Activated T-helper 2 cell treated with anti-CD3 and anti-CD28 coated beads, Interferon-gamma antibody, Interleukin-2, Interleukin-4, amounts not matched to agents 10 μg/mL and 5 μg/mL and 100 μg/mL, durations not matched to agents 14 hours and 24 hours and 36 hours (primary cell): ENCODE measurements at places on chromosomes 7 and 10.

DNA sequence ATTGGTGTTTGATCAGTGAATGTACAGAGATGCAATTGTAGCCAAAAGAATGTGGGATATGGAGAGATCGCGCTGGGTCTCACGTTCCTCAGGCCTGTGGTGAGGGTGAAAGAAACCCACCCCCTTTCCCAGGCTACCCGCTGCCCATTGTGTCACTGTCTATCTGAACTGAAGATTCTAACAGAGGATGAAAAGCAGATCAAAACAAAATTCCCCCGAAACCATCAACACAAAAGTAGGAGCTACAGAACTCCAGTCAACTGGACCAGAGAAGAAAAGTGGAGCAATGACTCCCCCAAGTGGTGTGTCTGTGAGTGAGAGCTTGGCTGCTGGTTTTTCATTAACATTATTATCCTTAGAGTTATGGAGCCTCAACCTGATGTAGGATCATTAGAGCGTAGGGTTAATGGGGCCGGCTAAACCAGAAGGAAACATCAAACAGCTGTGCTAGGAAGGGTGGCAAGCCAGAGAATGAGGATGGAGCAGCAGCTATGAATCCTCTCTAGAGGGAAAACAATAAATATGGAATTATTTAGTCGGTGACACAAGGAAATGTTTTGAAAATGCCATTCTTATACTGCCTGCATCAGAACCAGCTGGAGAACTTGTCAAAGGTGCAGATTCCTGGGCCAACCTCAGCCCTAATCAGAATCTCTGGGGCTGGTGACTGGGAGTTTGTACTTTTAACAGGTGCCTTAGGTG is 38.3 kb downstream of the AKR1B1 start:
- no peak for DNase-seq

DNA sequence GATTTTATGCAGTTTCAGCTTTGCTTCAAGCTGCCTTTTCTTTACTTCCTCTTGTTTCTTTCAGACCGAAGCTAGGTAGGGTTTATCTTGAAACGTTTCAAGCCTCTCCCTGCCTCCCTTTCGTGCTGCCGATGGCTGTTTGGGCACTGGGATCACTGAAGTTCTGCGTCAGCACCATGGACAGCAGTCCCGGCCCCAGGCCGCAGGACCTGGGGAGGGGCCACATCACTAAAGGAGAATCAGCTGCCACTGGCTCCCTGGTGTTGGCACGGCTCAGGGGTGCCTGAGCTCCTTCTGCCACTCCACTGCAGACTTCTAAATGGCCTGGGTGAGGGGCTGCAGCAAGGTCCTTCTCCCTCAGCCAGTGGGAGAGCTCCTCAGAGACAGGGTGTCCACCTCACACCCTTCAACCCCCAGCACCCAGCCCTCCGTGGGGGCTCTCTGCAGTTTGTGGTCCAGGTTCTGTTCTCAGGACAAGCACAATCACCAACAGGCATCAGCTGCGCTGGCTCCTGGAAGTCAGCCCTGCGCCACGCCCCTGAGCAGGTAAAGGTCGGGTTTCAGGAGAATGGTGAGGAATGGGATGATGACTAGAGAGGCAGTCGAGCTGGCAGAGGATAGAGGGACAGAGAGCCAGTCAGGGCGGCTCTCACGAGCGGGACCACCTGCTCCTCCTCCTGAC is 387.2 kb downstream of the TCERG1L start:
- DNase-seq, result no peak

DNA sequence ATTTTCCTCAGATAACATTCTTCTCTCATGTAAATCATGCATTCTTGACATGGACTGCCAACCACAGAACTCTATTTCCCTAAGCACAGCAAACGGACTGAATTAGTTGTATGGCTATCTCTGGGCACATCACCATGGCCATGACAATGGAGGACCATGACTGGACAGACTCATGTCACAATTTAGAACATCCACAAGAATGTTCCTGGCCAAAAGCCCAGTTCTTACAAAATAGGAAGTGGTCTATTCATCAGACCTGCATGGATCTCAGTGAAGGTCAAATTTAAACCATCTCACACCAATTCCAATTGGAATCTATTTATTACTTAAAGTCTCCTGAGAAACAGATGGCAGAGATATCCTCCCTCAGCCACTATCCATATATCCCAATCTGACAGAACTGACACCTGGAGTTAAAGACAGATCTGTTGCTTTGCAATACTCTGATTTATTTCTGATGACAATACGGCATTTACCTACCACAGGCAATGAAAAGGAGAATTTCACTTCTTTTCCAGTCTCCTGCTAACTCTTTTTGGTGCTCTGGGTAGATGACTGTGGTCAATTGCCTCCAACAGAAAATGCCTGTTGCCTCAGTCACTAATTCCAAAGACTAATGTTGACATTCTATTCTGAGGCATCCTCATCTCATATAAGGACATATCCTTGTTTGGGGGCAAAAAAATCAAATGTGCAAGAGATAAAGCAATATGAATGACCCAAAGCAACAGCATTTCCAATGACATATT is 254.8 kb downstream of the HTR7 start:
- no peak for DNase-seq

GRCh38 chr7:12220389-12221046 is 9.4 kb downstream of the TMEM106B start:
- no peak for DNase-seq

DNA sequence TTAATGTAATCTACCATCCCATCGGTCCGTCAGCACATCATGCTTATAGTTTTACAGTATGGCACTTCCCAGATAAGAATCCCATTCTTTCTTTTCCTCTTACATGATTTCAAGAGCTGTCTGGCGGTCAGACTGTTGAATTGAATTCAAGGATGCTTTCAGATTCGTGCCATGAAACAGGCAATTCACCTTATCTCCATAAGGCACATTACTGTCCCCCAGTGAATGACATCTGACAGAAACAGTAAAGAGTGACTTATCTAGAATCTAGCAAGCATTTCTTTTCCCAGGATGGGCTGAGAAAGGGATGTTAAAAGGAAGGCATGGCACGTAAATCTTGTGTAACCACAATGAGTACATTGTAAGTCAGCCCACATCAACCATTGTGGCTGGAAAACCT is 61.1 kb upstream of the SEM1 start:
- no peak for DNase-seq

GRCh38 chr7:128959296-128959695 is 21.6 kb downstream of the IRF5 start:
- DNase-seq, result no peak

GRCh38 chr7:44377681-44378421 is 52.5 kb upstream of the CAMK2B start:
- no peak for DNase-seq

GRCh38 chr10:71015674-71016073 is 127.3 kb upstream of the PCBD1 start:
- DNase-seq, result no peak

- no peak for DNase-seq
Observed at GRCh38 chr10:58240531-58240930, 27.2 kb downstream of the IPMK start.

- no peak for DNase-seq
Observed at GRCh38 chr7:17558135-17558534, 259.7 kb downstream of the AHR start.

GRCh38 chr7:16929146-16929762 is 47.5 kb upstream of the AGR3 start:
- no peak for DNase-seq

GRCh38 chr10:29189256-29189655 is 99.6 kb upstream of the LYZL1 start:
- no peak for DNase-seq

- DNase-seq, result no peak
Observed at GRCh38 chr7:116593359-116594075, 68.7 kb downstream of the CAV1 start.

DNA sequence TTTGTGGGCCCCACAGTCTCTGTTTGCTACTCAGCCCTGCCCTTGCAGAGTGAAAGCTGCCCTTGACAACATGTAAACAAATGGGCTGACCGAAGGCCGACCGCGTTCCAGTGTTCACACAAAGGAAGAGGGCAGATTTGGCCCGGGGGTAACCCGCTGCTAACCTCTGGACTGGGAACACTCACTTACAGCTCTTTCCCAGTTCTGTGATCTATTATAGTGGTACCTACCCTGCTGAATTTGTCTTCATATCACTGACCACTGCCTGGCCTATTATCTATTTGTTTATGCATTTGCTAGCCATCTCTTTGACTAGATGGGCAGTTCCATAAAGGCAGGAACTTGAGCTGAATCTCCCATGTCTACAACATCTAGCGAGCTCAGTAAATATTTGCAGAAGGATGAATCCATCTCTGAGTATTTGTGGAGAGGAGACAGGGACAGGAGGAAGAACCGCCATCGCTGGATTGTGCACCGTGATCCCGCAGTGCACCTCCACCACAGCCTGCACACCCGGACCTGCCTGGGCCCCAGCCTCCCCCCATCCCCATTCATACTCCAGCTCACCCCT is 15.2 kb downstream of the SLC29A3 start:
- no peak for DNase-seq

GRCh38 chr7:157545681-157546060 is 208.9 kb downstream of the DNAJB6 start:
- DNase-seq, result no peak

- DNase-seq, result no peak
Observed at GRCh38 chr10:113986316-113986715, 57.4 kb upstream of the ADRB1 start.

DNA sequence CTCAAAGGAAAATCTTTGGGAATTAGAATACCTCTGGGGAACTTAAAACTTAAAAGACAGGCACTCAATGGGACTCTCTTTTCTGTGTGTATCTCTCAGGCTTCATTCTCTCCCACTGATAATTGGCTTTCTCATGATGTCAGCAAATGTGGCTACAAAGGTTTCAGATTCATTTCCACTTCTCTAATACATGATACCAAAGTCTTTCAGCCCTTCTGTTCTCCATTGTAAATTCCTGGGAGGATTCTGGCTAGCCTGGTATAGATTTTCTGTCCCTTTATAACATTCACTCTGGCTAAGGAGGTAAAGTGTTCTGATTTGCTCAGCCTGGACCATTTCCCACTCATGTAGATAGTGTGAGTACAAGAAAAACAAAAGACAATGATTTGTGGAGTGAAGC is 606.2 kb downstream of the PCDH15 start:
- no peak for DNase-seq
